ENCODE measurements at places on chromosomes 1 and 21.

DNA sequence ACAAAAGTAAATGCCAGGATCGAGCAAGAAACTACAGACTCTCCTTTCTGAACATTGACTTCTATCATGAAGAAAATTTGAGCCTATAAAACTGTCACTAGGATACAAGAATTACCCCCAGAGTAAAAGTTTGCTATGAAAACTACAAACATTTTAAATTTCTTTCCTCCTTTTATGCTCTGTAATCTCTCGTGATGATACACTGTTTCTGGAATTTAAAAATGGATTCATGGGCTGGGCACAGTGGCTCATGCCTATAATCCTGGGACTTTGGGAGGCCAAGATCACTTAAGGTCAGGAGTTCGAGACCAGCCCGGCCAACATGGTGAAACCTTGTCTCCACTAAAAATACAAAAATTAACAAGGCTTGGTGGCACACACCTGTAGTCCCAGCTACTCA lies 181.3 kb downstream of the ZNF281 start:
- DNase-seq, result no peak

DNA sequence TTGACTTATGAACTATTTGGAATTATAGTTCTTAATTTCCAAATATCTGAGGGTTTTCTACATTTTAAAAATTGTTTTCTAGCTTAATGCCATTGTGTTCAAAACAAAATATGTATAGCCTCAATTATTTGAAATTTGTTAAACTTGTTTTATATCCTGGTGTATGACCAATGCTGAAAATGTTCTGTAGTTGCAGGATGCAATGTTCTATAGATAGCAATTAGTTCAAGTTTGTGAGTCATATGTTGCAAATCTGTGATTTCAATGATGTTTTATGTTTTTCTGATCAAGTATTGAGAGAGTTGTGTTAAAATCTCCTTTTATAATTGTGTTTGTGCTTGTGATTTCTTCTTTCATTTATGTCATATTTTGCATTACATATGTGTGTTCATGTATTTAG lies 517.5 kb downstream of the ADGRL2 start:
- DNase-seq, result no peak

DNA sequence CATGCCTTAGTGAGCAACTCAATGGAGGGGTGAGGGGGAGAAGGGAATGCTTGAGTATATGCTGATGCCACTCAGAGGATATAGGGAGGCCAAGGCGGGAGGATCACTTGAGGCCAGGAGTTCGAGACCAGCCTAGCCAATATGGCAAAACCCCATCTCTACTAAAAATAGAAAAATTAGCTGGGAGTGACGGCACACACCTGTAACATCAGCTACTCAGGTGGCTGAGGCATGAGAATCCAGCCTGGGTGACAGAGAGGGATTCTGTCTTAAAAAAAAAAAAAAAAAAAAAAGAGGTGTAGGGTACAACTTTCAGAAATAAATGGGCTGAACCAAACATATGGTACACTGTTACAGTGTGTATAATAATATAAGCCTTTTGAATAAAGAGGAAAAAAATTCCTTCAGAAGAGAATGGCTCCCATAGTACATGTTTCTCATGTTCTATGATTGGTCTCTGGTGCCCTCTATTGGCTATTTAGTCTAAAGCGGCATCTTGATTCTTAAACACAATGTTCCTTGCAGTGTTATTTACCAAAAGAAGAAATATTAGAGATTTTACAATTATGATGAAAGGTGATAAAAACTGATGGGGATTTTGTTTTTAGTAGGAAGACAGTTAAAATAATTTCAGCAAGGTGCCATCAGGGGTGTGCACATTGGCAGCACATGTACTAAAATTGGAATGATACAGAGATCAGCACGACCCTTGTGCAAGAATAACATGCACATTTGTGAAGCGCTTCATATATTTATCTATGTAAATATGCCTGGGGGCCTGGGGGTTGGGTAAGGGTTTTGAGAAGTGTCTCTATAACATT lies 109.8 kb downstream of the PATJ start:
- peak; percentile 57 for DNase-seq

GRCh38 chr1:85306236-85306635 lies 29.8 kb upstream of the BCL10 start:
- DNase-seq, result no peak

DNA sequence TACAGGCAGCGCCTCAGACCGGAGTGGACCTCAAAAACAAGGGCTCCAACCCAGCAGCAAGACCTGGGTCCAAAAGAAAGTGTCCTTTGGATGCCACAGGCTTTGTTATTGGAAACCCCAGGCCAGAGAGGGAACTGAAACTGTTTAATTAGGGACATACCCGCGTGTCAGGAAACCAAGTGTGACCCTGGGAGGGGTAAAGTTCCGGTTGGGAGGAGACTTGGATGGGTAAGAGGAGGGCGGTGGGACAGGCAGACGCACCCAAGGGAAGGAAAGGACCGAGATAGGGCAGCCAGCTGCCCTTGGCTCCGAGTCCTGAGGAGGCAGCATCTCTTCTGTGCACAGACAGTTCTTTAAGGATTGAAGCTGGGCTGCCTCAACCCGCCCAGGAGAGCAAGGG lies 71.4 kb downstream of the CDC7 start:
- DNase-seq, result no peak

DNA sequence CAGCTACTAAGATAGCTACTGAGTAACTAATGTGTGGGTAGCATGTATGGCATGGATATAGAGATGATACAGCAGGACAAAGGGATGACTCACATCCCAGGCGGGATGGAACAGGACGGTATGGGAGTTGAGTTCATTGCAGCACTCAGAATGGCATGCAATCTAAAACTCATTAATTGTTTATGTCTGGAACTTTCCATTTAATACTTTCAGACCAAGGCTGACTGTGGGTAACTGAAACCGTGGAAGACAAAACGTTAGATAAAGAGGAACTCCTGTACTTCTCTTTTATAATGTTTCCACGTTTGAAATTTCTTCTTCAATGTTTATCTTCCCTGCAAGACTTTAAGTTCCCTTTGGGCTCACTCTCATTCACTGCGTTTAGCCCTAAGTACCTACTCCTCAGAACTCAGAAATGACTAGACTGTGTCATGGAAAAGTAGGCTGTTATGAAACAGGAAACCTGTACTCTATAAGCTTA lies 151.9 kb downstream of the MAGI3 start:
- DNase-seq, result no peak

DNA sequence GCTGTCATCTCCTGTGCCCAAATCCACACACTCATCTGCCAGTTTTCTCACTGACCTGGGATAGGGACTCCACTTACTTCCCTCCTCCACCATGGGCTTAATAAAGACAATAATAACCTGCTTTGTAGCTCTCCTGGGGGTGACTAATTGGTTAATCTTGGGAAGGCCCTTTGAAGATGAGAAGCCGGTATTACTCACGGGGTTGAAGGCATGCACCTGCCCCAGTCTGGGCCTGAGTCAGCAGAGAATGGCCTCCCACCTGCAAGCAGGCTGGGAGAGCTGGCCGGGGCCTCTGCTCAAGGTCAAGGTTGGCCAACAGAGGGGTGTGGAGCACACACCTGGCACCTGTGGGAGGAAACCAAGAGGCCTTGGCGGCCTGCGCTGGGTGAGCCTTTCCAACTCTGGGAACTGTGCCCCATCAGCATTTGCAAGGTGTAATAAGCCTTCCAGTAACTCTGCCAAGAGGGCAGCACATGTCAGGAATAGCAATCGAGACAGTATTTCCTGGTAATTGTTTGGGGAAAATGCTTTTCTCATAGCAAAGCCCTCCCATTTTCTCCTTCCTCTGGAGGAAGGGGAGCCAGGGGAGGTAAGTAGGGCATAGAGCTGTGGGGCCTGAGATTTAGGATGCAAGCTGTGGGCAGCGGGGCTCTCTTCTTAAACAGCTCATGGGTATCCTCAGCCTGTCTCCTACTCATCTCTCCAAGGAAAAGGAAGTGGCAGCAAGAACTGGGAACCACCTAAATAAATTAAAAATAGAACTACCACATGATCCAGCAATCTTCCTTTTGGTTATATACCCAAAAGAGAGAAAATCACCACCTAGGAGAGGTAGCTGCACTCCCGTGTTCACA lies 49.0 kb downstream of the TOMM20 start:
- no peak for DNase-seq

- DNase-seq, result no peak
Observed at GRCh38 chr1:11354893-11355553, 82.0 kb downstream of the UBIAD1 start.

DNA sequence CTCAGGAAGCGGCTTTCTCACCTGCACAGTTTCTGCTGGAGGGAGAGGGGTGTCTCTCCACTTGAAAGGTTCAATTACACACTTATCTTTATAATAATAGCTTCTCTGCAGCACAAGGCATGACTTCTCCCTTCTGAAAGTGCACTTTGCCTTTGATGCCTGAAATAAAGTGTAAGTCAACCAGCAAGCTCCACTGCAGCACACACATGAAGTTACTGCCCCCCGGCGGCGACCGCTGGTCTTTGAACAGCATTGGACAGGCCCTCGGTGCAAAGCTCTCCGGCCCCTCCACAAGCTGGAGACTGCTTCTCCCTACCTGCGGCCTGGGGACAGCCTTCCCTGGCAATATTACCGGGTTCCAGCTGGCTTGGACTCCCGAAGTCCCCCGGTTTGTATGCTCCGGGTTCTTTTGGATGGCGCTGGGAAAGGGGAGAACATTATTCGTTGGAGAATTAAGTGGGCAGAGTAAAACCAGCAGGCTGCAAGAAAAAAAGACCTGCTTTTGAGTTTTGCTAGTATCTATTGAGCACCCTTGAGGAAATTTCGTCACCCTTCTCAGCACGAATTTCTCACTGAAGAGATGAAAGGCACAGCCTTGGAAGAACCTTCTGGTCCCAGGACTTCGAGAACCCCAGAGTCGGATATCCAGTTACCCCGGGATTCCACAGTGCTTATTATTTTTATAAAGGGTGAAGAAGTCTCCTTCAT lies 11.8 kb downstream of the RCAN1 start:
- DNase-seq, result peak; percentile 23

DNA sequence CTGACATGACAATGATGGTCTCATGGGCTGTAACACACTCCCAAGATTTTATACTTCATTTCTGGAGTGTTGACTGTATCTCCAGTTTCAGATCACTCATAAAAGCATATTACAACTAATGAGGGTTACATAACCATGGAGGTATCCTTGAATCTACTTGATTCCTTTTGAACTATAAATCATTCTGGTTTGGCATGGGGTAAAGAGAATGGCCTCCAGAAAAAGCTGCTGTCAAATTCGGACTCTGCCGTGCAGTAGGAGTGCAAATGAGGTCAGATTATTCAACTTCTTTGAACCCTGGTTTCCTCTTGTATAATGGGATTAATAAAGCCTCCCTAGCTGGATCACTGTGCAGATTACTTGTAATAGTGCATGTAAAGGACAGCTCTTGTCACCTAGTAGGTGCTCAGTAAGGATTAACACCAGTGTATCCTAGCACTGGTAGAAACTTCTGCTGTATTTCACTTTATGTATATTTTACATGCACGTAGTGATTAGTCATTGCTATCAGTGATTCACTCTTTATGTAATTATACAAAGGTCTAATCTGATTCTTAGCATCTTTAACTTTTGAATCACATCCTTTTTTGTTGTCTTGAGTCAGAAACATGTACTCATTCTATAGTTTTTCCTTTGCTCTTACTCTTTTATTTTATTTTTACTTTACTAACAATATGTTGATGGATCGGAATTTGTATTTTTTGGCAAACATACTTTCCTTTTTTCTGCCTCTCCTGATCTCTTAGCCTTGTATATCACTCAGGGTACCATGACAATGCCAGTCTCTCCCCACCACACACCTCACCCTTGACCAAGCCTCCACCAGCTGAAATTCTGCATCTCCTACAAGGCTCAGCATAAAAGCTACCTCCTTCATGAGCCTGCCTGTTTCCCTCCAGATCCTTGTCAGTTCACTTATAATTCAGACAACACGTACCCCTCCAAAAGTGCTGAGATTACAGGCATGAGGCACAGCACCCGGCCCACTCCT lies 3.2 kb downstream of the LRRC8C start:
- DNase-seq, result no peak

- DNase-seq, result no peak
Observed at GRCh38 chr1:198672124-198672523, 33.3 kb downstream of the PTPRC start.

GRCh38 chr1:117368116-117369108 lies 1.2 kb downstream of the MAN1A2 start:
- DNase-seq, result no peak

DNA sequence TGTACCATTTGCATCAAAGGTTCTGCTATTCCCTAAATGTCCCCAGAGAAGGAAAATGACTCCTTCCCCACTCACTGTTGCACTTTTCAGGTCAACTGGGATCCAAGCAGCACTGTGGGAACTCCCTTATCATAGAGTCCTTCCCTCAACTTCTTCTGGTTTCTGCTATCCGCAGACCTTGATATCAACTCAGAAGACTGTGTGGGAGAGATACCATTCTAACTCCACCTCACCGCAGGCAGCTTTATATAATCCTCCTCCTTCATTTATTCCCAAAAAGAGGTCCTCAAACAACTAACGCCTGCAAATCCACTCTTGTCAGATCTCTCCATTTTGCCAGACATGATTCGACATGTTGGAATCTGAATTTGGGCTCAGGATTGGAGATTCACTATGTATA lies 27.3 kb downstream of the LHX9 start:
- DNase-seq, result no peak

- no peak for DNase-seq
Observed at GRCh38 chr1:204558467-204558866, 42.3 kb downstream of the MDM4 start.

GRCh38 chr1:8974551-8974950 lies 28.9 kb downstream of the CA6 start:
- DNase-seq, result no peak

DNA sequence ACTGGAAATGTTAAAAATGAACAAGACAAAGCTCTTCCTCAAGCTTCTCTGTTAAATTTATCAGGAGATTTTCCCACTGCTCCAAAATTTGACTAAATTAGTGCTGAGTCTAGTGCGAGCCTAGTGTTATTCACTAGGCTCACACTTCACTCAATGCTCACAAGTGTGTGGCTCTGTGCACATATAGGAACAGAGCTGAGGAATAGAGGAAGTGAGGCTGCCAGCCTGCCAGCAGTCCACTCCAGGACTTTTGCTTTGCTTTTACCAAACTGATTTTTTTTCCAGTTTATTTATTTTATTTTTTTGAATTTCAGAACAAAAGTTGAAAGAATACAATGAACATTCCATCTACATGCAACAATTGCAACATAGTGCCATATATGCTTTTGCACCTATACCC lies 87.2 kb downstream of the VAV3 start:
- peak; percentile 42 for DNase-seq

DNA sequence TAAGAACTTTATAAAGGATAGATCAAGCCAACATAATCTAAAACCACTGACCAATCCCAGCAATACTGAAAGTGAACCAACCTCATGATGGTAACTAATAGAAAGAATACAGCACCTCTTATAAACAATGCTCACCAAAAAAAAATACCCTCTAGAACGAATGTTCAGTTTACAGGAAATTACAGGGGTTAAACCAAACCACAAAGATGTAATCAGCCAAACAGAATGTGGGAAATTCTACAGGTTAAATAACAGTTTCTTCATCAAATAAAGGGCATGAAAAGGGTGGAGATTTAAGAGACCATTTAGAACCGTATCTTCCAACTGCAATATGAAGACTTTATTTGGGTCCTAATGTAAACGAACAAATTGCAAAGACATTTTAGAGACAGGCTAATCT lies 30.4 kb downstream of the ARID4B start:
- DNase-seq, result no peak

- no peak for DNase-seq
Observed at GRCh38 chr1:2213576-2214505, 14.3 kb upstream of the SKI start.

GRCh38 chr1:35857830-35858229 lies 25.2 kb upstream of the AGO1 start:
- DNase-seq, result peak; percentile 36
